ENCODE measurements at places on chromosomes 5 and 9.
A peak's percentile ranks its signal among the peaks of the same experiment; 100 is the strongest.

DNA sequence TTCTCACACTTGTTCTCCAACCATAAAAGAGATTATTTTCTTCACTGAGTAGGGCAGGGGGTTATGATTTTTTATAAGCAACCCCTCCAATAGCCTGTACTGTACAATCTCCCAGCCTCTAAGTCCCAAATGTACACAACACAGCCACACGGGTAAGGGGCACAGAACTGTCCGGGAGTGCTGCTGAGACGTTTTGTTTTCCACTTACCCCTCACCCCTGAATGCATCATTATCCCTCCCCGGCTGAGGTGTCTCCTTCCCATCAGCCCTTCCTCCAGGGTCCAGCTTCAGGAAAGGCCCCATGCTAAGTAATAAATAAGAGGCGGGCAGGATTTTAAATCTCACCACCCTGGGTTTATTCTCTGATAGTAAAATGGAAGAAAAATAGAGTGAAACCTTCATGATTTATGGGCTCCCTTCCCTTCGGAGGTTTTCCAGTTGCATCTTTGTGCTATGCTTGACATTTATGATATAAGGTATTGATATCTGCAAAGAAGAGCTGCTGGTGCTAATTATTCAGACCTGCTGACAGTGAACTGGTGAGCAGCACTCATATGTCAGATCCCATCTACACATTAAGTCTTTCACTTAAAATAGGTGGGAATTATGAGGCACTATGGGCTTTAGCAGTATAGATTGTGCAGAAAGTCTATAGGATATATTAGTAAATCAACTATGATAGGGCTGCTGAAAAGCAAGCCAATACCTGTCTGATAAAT lies 67.2 kb upstream of the MEGF10 start:
- no peak for DNase-seq

DNA sequence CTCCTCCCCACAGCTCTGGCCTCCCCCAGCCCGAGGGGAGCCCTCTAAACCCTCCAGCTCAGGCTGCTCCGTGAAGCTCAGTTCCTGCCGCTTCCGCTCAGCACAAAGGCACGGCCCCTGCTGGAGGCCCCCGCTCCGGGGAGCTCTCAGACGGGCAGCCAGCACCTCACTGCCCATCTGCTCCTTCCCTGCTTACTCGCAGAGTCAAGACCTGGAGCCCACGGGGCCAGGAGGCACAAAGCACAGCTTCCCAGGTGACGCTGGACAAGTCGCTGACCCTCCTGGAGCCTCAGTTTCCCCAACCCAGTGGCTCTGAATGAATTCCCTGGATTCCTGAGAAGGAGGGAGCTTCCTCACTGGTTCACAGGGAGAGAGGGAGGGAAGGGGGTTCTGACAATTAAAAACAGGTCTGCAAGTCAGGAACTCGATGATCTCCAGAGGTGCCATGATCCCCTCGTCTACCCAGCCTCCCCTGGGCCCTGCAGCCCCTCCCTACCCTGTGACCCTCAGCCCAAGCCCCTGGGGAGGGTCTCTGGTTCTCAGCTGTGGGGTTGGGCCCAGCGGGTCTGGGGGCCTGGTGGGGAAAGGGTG lies 36.2 kb downstream of the VAV2 start:
- peak; percentile 57 for DNase-seq

GRCh38 chr9:134984372-134985265 lies 66.9 kb upstream of the FCN1 start:
- no peak for DNase-seq

- DNase-seq = peak; percentile 90
Measured at GRCh38 chr5:14491015-14491915, 90.3 kb upstream of the OTULINL start.

- no peak for DNase-seq
Measured at GRCh38 chr5:137639645-137640044, 96.2 kb downstream of the KLHL3 start.

DNA sequence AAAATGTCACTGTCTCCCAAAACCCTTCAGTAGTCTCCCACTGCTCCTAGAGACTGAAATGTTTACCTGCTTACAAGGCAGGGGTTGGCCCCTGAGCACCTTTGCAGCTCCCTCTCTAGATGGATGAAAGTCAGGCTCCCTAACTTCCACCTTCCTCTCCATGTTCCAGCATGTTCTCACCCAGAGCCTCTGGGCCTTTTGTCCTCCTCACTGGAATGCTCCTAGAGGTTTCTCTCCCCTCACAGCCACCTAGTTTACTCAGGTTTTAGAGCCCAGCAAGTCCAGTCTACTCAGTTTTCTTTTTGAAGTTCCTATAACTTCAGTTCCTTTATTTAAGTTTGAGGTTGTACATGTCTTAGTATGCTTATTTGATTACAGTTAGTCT lies 815 bp upstream of the URM1 start:
- no peak for DNase-seq

GRCh38 chr9:110170357-110171257 lies 37.4 kb downstream of the C9orf152 start:
- no peak for DNase-seq

GRCh38 chr5:127840198-127840524 lies 137.0 kb downstream of the CCDC192 start:
- no peak for DNase-seq

DNA sequence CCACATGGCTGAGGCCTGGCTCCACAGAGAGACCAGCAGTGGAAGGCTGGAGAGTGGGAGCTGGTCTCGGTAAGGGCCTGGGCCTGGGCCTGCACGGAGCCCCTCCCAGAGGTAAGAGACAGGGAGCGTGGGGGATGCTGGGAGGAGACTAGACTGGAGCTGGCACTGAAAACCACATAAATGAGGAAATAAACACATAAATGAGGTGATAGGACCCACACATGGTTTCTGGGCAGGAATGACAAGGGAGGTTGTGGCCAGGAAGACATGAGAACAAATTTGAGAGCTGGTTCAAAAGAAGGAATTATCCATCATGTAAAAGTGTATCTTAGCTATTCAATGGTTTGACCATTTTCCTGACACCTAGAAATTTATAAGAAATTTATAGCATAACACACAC lies 451.7 kb upstream of the DAP start:
- no peak for DNase-seq

All from fibroblast of villous mesenchyme (primary cell).